NCI-H1694 (cell line): ENCODE measurements at places on chromosomes 1 and 21.

DNA sequence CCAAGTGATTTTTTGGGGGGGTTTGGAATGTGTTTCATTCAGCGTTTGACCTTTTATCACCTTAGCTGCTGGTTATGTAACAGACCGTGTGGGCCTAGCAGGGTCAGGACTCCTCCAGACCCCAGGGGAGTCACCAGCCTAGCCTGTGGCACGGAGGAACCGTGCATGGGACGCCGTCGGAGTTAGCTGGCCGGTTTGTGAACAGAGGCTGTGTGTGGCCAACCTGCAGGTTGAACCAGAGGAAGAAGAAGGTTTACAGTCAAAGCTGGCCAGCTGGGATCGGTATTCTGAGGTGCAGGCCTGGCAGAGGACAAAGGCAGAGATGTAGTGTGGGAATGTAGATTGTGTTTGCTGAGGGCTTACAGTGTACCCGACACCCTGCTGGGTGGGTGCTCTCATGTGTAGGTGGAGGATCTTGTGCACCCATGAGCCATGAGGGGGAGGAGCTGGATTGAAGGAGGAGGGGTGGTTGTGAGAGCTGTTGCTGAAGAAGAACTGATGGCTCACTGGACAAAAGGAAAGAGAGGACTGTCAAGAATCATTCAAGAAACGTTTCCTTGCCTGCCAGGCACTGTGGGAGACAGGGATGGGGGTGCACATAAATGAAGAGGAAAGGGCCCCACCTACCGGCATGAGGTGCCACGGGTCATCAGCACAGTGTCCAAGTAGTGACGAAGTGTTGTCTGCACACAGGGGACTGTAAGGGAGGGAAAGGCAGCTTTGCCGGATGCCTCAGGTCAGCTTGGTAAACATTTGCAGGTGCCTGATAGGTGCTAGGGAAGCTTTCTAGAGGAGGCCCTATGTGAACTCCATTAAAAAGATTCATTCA, 40.0 kb upstream of the PWP2 start:
- DNase-seq: no peak

GRCh38 chr1:145729196-145729595, 9.9 kb downstream of the CD160 start:
- no peak for DNase-seq

DNA sequence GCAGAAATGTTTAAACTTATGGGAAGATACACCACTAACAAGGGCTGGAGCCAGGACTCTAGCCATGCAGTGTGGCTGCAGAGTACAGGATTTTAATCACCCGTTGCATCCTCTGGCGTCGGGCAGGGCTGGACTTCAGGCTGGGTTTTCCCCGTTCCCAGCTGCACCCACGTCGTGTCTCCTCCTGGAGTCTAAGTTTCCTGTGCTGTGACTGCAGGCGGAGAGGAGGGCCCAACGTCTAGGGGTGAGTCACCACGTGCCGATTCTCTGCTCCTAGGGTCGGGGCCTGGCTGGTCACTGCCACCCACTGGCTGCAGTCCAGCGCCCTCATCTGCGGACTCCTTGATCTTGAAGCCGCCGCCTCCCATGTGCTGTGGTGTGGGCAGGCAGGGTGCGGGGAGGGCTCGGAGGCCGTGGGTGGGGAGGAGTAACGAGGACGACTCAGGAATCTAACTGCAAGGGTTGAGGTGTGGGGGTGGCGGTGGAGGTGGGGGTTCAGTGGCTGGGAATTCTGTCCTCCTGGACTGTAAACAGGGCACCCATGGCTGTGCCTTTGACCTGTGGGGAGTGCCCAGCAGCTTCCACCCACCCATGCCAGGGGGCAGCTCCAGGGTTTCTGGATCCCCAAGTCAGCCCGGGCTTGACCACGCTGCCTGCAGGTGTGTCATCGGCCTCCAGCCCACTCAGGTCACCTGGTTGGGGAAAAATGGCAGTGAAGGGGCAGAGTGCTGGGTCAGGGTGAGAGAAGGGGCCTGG, 77.8 kb downstream of the ALPL start:
- no peak for DNase-seq

DNA sequence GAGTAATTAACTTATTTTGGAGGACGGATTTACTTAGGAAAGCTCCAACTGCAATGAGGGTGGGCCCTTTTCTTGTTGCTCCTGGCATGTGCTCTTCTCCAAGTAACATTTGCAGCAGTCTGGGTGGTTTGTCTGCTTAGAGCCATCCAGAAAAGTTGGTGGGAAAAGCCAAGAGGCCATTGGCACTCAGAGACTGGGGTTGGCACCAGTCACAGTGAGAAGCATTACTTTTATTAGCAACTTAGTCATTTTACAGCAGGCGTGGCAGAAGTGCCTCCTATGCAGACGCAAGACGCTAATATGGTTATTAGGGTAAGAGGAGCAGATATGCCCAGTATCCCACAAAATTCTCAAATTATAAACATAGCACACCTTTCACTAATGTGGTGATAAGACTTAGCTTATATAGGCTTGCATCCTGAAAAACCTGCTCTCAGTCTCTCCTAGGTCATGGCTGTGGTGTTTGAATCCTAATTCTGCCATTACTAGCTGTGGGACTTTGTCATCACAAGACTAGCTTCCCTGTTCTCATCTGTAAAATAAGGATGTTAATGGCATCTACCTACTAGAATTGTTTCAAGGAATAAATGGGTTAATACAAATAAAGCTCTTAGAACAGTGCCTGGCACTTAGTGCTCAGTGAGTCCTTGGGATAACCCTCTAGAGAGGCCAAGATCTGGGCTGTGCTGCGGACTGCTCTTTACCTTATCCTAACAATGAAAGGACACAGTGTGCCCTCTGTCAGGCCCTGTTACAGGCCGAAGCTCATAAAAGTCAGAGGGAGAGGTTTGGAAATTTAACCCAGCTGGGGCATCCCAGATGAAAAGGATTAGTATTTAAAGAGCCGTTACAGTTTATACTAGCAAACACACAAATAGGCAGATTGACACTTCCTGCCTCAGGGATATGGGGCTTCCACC, 154.6 kb downstream of the ROR1 start:
- DNase-seq: no peak

GRCh38 chr1:92504291-92505014, 17.7 kb upstream of the GFI1 start:
- DNase-seq: no peak

DNA sequence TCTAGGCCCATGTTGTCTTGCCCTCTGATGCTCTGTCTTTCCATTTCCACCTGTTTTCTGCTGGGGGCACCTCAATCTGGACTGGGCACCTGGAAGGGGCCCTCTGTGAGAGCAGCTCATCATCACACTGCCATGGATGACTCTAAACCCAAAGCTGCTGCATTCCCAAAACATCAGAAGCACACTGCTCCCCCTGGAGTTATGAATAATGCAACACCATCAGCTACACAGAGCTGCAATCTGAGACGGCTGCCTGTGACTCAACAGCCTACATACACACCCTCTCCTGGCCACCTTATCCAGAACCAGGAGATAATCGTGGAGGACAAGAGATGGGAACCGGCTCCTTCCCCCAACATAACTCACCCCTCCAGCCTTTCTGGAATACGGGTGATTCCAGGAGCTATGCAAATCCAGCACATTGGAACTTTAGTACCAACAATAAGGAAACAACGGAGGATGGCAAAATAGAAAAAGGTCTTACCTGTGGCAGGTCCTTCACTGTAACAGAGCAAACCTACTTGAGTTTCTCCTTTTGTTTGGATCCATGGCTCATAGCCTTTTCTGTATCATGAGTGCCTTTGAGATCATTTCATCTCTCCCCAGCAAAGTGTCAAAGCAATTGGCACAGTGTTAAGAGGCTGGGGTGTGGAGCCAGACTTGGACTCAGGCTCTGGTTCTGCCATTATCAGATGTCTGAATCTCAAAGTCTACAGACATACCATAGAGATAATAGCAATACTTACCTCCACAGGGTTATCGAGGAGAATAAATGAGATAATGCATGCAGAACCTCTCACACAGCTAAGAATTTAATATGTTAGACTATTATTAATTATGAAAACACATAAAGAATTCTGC, 29.3 kb downstream of the AK2 start:
- peak; percentile 35 for DNase-seq

DNA sequence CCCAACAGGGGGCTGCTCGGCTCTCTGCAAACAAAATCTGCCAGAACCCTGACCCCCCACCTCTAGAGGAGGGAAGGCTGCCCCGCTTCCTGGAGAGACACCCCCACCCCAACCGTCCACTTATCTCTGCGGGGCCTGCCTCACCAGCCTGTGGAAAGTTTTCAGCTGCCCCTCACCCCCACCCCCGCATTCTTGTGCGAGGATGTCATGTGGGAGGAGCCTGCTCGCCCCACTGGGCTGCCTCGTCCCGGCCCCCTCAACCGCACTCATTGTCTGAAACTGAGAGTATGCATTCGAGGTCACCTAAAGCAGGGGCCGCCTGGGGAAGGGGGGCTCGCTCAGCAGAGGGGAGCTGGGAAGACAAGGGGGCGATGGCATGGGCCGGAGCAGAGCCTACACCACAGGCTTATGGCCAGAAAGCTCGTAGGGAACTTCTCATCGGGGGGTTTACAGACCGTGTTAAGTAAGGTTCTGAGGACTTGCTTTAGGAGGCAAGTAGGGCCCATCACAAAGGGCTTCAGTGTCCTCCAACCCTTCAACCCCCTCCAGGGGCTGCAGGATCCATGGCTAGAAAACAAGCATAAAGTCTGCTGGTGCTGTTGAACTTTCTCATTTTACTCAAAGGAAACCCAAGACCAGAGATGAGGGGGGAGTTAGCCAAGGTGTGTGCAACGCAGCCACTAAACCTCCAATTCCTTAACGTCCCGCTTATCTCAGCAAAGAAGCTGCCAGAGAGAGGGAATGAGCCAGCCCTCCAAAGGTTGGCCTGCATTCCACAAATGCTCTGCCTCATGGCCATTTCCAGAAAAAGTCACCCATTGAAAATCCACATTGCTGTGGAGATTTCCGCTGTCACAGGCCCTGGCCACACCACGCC, 9.4 kb downstream of the EPHA2 start:
- no peak for DNase-seq
